ENCODE measurements at places on chromosomes 11 and 22.
A peak's percentile ranks its signal among the peaks of the same experiment; 100 is the strongest.

DNA sequence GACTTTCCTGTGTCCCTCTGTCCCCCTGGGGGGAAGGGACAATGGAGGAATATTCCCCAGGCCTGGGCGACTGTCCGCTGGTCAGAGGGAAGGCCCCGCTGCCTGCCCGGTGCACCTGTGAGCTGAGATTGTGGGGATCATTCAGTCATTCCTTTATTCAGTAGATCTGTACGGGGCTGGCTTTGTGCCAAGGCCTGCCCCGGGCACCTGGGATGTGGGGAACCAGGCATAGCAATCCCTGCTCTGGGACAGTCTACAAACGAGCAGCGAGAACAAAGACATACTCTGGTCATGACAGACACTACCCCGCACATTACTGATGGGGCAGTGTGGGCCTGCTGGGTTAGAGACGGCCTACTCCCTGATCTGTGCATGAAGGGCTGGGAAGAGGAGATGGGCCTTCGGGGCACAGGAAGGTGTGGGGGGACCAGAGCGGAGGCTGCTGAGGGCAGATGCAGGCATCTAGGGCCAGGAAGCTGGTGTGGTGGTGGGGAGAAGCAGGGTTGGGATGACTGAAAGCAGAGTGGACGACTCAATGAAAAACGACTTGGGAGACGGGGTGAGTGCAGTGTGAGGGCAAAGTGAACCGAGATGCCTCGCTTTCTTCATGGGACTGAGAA is 1.8 kb upstream of the MYO7A start:
- DNase-seq, result no peak

DNA sequence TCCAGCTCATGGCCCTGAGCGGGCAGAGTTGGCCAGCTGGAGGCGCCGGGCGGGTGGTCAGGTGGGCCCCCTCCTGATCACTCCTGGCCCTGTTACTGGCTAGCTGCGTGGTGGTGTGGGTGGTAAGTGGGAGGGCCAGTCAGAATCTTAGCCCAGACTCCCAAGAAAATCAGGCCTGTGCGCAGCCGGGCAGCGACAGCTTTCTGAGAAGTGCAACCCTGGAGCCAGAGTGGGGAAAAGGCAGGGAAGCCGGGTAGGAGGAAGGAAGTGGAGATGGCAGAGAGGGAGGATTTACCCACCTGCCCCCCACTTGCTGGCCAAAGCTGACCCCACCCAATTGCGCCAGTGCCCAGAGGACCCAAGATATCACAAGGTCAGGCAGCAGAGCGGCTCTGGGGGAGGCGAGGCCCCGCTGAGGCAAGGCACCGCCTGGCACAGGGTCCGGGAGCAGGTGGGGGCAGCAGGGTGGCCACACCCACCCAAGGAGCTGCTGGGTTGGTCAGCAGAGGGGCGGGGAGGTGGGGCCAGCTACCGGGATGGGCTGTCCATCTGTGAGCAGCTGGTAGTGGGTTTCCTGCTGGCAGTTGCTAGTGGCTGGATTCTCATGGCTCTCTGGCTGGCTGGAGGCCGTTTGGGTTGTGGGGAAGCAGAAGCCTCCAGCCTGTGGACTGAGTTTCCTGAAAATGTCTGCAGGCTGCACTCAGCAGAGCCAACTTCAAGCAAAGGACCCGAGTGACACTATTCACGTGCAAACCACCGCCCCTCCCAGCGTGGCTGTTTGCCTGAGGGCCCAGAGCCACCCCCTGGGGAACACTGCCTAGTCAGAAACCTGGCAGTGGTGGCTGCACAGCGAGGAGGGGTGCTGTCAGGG is 196.4 kb downstream of the IGLL1 start:
- no peak for DNase-seq

DNA sequence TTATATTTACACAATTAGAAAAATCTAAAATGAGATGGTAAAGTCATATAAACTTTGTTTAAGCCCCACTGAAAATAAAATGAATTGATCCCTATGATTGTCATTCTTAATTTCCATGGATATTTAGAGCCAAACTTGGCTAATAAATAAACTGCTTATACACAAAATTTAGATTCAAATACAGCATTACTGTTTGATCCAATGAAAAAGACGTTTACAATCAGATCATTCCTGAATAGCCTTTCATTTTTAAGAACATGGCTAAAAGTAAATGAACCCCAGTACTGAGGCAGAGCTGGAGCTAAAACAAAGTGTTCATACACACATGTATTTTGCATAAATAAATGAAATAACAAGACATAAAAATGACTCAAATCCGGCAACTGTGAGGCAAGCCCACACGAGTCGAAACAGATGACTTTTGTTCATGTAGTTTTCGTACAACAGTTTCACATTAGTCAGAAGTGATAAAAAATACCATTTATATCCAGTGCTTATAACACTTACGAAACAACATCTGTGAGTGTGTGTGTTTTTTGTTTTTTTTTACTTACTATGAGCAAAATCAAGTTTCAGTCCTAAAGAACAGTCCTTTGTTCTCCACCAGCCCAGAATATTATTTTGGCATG is 386.5 kb downstream of the SOX6 start:
- no peak for DNase-seq

DNA sequence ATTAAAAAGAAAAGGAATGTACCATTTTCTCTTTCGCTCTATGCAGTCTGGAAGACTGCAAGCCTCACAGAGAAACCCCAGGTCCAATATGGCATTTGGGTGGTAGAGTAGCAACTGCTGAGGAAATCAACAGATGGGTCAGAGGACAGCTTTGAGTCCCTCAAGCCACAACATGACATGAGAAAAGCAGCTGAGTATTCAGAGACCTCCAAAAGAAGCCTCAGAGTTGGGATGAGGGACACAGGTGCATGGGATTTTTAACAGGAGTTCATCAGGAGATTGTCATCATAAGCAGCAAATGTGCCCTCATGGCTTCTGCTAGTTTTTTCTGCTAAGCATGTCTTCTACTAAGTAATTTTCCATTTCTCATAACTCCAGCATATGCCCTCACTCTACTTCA is 111.6 kb downstream of the BLID start:
- no peak for DNase-seq

GRCh38 chr11:9565822-9566560 is 7.5 kb upstream of the WEE1 start:
- no peak for DNase-seq

DNA sequence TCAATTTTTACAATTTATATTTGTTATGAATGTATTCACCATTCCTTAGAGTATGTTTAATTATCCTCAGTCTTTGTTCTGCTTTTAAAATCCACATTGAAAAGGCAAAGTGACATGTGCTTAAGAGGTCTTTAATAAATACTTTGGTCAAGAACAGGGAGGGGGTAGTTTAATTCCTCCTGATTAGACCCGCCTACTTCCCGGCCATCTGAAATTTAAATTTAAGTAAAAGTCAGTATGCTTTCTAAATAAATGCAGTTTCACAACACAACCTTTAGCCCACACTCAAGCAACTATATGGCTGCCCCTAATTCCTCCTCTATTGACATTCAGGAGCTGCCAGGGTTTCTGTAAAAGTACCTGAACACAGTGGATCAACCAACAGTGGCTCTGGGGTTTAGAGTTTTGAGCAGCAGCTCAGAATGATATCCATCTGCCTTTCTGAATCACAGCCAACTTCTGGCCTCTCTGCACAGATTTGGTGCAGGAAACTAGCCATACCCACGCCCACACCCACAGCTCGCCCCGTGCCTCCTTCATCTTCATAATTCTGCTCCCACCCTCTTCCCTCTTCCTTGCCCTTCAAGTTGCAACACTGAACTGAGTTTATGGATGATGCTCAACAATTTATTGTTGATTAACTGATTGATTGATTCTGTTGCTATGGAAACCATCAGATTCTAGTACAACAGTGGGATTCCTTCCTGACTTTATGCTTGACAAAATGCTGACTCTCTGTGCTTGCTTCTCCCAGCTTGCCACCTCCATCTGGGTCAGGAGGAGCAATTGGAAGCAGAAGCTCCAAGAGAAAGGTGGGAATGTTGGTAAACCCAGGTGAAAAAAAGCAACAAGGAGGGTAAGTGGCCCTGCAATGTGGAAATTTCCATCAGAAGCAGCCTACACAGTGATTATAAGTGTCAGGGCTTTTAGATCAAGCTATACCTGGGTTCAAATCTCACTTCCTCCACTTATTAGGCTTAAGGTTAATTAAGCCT is 70.8 kb downstream of the PANX1 start:
- no peak for DNase-seq

DNA sequence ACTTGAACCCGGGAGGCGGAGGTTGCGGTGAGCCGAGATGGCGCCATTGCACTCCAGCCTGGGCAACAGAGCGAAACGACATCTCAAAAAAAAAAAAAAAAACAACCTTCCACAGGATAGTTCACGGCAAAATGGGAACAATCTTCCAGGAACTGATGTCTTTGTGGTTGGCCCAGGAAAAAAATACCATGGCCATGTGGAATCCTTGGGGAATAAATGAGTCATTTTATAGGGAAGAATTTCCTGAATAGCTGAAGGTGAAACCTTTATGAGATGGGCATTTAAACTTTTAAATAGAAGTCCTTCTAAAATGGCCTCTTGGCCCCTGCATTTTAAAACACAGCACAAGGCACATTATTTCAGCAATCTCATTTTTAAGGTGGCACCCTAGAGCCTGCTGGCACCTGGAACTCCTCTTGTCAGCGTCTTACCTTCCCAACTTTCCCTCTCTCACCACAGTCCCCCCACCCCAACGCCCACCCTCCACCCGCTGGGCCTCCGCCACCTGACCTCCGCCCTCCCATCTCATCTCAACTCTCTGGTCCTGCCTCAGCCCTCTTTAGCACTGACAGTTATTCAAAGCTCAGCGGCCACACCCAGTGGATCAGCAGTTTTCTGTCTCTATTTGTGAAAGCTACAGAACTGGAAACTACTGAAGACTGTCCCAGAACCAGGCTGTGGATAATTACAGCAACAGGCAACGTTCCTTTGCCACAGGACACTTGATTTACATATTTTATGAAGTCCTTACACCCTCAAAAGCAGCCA is 43.1 kb downstream of the SCGB1A1 start:
- no peak for DNase-seq

DNA sequence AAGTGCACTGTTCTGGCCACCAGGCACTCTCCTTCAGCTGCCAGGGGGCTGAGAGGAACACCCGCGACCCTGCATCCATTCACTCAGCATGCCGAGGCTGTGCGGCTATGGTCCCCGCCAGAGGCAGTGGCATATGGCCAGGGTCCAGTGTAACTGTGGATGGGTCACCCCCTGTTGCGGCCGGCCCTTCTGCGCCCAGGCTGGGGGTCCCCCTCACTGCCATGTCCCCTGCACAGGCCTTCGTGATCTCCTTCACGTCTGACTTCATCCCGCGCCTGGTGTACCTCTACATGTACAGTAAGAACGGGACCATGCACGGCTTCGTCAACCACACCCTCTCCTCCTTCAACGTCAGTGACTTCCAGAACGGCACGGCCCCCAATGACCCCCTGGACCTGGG is 20.8 kb upstream of the FADD start:
- no peak for DNase-seq

GRCh38 chr11:104337273-104337672 is 173.3 kb upstream of the PDGFD start:
- no peak for DNase-seq

- DNase-seq, result no peak
These were observed 39.4 kb upstream of the CFAP300 start for GRCh38 chr11:102007567-102008437.

DNA sequence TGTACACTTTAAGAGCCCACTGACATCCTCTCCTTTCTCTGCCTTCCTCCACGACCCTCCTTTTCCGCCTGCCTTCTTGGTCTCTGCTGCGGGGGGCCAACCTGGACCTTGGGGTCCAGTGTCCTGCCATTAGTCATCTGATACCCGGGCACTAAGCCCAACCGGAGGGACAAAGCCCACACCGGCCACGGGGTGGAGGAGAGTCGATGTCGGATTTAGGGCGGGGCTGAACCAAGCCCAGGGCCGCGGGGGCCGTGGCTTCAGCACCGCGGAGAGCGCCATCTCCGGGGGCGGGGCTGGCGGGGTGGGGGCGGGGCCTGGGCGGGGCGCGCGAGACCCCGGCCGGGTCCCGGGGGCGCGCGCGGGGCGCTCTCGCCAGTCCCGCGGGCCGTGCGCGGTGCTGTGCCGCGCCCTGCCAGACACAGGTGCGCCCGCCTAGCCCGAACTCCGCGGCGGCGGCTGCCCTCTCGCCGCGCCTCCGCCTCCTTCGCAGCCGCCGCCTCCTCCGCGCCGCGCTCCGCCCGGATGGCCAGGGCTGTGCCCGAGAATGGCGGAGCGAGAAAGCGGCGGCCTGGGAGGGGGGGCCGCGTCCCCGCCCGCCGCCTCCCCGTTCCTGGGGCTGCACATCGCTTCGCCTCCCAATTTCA is at the start of gene MAPK8IP1:
MAPK8IP1 (plus strand) TSS at position 378 of the 647 bp plus-strand sequence; CDS start at position 548, 170 bp downstream.
- DNase-seq, result peak; percentile 57

DNA sequence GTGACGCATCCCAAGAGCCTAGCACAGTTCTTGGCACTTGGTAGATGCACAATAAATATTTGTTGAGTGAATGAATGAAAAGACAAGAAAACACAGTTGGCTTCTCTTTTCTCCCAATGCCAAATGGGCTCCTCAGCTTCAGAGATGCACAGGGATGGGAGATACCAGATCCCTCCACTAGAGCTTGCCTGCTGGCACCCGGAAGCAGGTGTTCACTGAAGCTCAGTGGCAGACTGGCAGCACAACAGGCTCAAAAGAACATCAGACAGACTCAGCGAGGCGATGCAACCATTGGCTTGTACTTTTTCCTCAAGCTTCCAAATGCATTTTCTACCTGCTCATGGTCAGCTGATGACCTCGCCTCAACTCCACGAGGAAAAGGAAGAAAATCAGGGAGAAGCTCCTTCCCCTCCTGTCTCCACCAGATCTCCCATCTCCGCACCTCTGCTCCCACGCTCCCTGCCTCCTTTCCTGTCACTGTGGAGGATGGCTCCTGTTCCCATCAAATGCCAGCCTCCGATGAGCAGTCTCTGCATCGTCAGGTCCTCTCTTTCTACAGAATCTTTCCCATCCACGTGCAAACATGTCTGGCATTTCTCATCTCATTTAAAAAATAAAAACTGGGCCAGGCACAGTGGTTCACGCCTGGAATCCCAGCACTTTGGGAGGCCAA is 5.8 kb downstream of the RAPSN start:
- DNase-seq, result no peak

- no peak for DNase-seq
These were observed 3.8 kb downstream of the EHD1 start for GRCh38 chr11:64874308-64875240.

GRCh38 chr11:80783561-80783960 is 1342.7 kb upstream of the TENM4 start:
- no peak for DNase-seq

DNA sequence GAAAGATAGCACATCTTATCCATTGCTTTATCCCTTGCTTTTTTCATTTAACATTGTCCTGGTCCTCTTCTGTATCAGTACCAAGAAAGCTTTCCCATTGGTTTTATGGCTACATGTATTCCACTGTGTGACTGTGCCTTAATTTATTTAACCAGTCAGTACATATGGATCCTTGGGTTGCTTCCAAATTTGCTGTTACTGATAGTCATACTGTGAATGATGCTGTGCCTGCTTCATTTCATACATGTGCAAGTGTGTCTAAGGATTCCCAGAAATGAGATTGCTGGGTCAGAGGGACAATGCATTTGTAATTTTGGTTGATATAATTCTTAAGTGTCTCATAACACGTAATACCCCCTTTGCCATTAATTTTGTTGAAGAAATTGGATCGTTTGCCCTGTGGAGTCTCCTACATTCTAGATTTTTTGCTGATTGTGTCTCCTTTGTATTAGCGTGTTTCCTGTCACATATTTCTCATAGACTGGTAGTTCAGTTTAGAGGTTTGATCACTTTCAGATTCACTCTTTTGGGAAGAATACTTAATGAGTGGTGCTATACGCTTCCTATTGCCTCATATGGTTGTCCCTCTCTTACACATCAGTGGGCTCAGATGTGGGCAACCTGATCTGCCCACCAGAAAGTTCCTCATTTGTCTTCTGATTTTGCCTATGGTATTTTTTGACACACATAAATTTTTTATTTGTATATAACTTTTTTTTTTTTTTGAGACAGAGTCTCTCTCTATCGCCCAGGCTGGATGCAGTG is 35.3 kb downstream of the MYBPC3 start:
- no peak for DNase-seq

Data from activated CD4-positive, alpha-beta T cell treated with anti-CD3 and anti-CD28 coated beads, Interleukin-2, amount 50 U/mL, for 1 hour (primary cell).